ENCODE measurements at places on chromosomes 1 and 21.

DNA sequence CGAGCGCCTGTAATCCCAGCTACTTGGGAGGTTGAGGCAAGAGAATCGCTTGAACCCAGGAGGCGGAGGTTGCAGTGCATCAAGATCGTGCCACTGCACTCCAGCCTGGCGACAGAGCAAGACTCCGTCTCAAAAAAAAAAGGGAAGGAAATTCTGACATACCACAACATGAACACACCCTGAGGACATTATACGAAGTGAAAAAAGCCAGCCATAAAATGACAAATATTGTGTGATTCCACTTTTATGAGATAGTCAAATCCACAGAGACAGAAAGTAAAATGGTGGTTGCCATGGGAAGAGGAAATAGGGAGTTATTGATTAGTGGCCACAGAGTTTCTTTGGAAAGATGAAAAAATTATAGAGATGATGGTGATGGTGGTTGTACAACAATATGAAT is 41.7 kb downstream of the EVI5 start:
- no peak for DNase-seq

DNA sequence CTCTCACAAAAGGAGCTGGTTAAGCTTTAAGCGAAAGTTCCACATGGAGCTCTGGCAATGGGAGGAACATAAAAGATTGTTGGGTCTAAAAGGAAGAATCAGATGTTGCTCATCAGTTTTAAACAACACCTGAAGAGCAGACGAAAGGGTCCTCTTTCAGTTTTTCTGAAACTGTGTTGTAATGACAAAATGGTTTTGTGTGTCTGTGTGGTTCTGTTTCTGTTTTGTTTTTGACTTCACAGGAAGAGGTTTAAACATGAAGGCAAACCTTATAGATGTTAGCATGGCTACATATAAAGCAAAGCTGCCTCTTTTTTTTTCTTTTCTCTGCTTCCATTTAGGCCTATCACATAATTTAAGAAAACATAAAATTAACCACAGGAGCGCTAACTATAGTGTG is 136.1 kb downstream of the ZP4 start:
- DNase-seq: no peak

GRCh38 chr1:52842643-52843310 is at the start of gene ZYG11A:
Gene ZYG11A (plus strand): TSS chr1:52842760. CDS start chr1:52842884, 124 bp downstream.
- DNase-seq: peak; percentile 74

GRCh38 chr1:61079898-61080336 is 2.4 kb upstream of the NFIA start:
- DNase-seq: peak; percentile 69

Data from suppressor macrophage (primary cell).